ENCODE measurements at places on chromosomes 16 and 17. TPM values are rescaled to one million over a fixed set of nuclear protein-coding genes. Genes with fewer than 3 reads are reported as not detected.

DNA sequence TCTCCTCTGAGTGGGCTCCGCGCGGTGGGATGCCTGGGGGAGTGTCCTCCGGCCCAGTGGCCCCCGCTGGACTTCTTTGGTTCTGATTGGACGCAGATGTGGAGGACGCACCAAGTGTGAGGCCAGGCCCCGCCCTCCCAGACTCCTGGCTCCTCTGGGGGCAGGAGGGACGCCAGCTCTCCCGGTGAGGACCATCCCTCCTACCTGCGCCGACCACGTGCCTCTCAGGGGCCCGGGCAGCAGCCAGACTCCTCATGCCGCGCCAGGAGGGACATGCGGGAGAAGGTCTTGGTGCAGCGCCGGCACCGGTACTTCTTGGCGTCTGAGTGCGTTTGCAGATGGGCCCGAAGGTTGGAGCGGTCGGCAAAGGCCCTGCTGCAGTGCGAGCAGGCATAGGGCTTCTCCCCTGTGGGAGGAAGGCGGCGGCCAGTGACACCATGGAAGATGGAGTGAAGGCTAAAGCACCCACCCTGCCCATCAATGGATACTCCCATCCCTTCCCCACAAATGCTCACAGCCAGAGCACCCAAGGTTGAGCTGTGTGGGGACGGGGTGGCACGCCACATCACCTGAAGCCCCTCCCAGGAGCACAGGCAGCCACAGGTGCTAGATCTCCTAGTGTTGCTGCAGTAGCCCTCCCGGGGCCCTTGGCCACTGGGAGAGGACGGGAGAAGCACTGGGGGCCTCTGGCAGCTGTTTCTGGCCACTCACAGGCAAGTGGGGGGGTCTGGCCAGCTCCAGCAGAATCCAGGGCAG, 7.9 kb downstream of the SNAI3 start:
- no peak for DNase-seq

GRCh38 chr17:15175356-15175755, 89.8 kb downstream of the PMP22 start:
- DNase-seq = no peak

Gene C1QL1
- polyA plus RNA-seq = 1.7 TPM

GRCh38 chr17:60857556-60858080, 180.0 kb downstream of the BCAS3 start:
- DNase-seq = no peak

DNA sequence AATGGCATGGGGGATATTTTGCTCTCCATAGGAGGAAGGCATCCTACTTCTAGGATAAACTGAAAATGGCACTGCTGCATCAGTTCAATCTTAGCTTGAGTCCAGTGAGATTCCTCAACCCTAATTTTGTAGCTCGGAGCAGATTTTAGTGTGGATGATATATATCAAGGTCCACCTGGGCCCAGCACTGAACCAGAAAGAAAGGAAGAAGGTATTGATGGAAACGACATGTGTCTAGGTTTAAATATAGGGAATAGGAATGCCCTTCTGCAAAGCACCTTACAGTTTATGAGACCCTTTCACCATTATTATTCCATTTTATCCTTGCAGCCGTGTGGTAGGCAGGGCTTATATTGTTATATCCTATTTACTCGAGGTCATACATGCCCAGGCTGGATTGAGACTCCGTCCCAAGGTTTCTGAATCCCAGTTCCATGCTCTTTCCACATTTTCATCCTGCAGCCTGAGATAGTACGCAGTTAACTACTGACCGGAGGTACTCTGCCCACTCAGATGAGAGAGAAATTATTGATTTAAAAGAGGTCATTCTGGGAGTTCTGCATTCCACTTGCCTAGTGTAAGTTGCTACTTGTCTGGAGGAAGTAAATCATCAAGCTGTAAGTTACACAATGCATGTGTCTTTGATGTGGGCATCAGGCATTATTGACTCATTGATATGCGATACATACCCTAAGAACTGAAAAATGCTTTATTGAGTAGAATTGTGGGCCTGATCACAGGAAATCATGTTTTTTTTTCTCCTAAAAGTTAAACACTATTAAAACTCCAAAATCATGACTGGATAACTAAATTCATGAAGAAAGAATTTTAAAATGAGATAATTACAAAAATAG, 10.1 kb downstream of the KRT39 start:
- no peak for DNase-seq

Gene ABCA6
- 6.0 TPM for polyA plus RNA-seq

- DNase-seq = no peak
Measured at GRCh38 chr17:55433629-55434422, 12.2 kb upstream of the MMD start.

DNA sequence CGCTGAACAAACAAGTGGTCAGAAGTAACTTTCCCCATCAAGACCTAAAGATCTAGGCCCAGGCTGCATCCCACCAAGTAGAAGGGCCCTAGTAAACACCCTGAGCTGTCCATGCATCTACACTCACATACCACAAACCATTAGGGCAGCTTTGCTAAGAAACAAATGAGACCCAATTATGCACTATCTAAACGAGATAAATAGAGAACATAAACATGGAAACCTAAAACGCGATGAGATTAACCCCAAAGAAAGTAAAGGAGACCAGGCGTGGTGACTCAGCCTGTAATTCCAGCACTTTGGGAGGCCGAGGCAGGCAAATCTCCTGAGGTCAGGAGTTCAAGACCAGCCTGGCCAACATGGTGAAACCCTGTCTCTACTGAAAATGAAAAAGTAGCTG, 5.8 kb downstream of the TXNDC11 start:
- no peak for DNase-seq

- DNase-seq = no peak
Measured at GRCh38 chr17:67836205-67836987, 11.1 kb downstream of the BPTF start.

GRCh38 chr16:46562979-46563378, 58.2 kb downstream of the SHCBP1 start:
- no peak for DNase-seq

Gene CDH3
- 63.0 TPM for polyA plus RNA-seq

Gene RCVRN
- 0.08 TPM for polyA plus RNA-seq

Gene MIS12
- 36.7 TPM for polyA plus RNA-seq

Gene ARL4D
- polyA plus RNA-seq = 10.9 TPM

Gene RHBDL3
- polyA plus RNA-seq = 1.2 TPM

DNA sequence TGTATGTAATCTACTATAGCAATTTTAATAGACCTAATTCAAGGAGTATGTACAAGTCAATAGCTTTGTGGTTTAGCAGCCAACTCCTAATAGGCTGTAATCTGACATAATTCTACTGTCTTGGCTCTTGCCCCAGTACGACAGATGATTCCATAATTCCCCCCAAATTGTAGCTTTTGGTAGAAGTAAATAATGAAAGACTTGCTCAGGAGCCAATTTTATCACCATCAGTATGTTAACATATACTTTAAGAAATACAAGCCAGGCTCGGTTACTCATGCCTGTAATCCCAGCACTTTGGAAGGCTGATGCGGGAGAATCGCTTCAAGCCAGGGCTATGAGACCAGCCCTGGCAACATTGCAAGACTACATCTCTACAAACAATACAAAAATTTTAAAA, 53.9 kb downstream of the AP2B1 start:
- no peak for DNase-seq

DNA sequence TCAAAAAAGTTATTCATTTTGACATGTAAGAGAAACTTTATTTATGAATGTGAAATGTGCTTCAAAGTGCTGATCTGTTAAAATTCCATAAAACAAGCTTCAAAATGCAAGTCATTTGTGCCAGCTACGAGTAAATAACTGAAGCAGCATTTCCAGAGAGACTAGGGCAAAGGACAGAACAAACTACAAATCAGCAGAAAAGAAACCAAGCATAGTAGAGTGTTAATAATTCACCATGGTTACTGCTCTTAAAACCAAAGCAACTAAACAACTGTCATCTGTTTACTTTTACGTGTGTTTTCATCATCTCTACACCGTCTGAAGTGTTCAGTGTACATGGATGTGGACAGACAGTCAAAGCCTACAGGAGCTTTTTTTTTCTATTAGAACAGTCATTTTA, 1.6 kb upstream of the ASPA start:
- no peak for DNase-seq

Gene HOXB13
- polyA plus RNA-seq = not detected

- DNase-seq = no peak
Measured at GRCh38 chr16:46801428-46802049, 29.4 kb downstream of the C16orf87 start.

GRCh38 chr16:22638393-22639206, 127.9 kb downstream of the NPIPB5 start:
- no peak for DNase-seq

DNA sequence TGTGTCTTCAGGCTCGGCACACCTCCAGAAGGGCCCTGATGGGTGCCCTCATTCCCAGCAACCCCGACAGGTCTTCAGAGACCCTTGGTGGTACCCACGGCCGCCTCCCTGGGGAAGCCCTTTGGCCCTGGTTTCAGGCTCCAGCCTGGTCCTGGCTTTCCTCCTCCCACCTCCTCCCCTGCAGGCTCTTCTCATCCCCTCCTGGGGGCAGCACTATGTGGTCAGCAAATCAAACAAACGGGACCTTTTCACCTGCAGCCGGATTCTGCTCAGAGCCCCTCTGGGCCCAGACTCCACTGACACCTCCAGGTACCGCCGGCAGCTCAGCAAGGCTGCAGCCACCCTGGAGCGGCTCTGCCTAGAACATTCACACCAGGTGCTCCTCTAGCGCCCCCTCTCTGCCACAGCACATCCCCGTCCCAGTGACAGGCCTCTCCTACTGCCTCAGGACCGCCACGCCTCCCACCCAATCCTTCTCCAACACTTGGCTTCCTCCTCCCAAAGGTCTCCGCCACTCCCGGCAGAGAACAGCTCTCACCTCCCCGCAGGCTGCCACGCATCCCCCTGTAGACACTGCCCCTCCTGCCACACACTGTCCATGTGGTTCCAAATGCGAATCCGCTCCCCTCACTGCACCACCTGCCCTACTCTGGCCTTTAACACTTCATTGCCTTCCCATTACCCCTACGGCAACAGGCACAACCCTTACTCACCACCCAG, 12.0 kb downstream of the CORO7 start:
- no peak for DNase-seq

DNA sequence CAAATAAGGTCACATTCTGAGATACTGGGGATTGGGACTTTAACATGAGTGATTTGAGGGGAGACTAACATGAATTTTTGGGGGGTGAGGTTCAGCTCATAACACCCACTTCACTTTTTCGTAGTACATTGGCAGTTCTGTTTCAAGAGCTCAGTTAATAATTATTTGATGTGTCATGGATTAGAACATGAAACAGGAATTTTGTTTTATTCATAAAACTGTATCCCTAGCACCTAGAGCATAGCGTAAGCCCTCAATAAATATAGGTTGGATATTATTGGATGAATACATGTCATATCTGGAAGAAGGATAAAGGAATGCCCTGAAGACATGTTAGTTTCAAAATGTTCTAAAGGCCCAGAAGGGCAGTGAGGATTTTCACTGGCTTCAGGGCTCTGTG, 119.8 kb downstream of the PRKCA start:
- no peak for DNase-seq

DNA sequence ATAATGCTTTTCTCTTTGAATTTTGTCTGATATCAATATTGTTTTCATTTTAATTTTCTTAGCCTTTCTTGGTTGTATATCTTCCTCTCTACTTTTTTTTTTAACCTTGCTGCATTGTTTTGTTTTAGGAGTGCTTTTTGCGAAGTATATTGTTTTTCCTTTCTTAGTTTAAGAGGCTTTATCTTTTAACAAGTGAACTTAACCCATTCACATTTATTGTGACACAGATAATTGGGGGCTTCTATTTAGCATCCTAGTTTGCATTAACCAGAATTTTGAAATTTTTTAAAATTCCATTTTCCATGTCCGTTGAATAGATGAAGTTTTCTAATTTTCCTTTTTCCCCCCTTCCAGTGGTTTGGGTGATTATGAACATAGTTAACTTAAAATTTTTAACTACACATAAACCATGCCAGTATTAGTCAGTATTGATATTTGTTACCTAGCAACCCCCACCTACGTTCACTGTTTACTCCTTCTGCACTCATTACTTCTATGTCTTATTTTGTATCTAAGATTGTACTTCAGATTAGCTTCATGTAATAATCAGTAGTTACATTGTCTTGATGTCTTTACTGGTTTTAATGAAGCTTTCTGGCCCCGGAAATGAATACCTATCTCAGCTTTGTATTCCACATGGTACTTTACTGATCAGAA, 44.4 kb downstream of the TNRC6A start:
- DNase-seq = no peak

Gene EME1
- polyA plus RNA-seq = 9.5 TPM

DNA sequence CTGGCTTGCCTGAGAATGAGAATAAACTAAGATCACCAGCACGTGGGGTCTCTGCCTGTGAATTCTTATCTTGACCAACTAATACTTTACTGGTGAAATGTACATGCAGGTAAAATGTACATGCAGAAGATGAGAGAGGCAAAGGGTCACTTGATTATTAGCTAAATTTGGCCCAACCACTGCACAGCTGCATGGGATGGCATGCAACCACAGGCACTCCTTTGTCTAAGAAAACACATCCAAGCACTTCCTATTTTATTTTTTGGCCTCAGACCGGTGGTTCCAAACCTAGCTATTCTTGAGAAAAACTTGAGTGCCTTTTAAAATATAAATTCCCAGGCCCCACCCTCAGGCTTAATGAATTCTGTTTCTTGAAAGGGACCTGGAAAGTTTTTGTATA, 77.9 kb downstream of the SYCE1L start:
- DNase-seq = no peak

Gene MYH8
- polyA plus RNA-seq = 0.54 TPM

Gene MILR1
- 2.9 TPM for polyA plus RNA-seq

GRCh38 chr16:88835383-88835782, 21.4 kb downstream of the GALNS start:
- no peak for DNase-seq

- DNase-seq = no peak
Measured at GRCh38 chr17:18959071-18959844, 7.3 kb downstream of the SLC5A10 start.

DNA sequence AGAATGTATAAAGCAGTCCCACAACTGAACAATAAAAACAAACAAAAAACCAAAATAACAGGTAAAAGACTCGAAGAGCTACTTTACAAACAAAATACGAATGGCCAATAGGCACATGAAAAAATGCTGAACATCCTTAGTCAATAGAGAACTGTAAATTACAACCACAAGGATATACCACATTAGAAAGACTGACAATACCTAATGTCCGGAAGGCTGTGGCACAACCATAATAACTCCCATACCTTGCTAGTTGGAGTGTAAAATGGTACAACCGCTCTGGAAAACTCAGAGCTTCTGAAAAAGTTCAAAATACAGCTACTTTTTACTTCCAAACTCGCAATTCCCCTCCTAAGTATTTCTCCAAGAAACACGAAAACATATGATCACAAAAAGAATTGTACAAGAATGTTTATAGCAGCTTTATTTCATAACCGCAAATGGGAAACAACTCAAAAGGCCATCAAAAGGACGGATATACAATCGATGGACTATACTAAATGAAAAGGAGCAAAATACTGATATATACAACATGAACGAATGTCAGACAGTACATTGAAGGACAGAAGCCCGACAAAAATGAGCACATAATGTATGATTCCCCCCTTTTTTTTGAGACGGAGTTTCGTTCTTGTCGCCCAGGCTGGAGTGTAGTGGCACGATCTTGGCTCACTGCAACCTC, 2.3 kb downstream of the TP53 start:
- DNase-seq = no peak

GRCh38 chr17:38509772-38510420, 81.6 kb downstream of the ARHGAP23 start:
- no peak for DNase-seq

Gene NPW
- 12.4 TPM for polyA plus RNA-seq
